C1 segment of cervical spinal cord (tissue), 14 donors: ENCODE measurements at places on chromosomes 1 and 21.

DNA sequence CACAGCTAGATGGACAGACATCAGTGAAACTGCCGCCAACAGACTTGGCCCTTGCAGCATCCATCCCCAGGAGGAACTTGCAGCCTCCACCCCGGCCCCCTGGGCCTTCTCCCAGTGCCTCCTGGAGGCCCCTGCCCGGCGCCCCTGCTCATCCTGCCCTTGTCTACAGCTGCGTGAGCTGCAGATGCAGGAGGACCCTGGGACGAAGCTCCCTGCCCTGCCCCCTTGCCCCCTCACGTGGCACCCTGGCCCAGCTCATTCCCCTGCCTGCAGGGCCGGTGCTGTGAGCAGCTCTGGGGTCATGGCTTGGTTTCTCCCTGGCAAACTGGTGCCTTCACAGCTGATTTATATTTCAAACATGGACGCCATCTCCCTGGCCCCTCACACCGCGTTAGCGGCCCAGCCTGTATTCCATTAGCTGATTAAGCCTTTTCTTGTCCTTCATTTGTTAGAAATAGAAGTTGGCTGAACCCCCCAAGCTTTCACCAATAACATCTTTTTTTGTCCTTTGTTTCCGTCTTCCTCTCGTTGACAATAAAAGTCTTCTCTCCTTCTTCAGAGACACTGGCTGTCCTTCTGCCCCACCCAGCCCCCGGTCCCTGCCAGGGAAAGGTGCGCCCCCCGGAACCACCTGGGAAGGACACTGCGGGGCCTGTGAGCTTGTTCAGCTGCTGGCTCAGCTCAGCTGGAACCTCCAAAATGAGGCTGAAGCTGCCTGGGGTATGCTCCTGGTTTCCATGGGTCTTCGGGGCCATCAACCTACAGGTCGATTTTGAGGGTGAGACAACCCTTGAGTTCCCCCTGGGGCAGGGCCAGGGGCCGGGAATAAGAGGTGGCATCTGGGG is 34.0 kb upstream of the SLC19A1 start:
- no peak for DNase-seq

- DNase-seq, result no peak
Measured at GRCh38 chr1:36479505-36480051, 3.1 kb downstream of the CSF3R start.

GRCh38 chr1:15343729-15344128 is 66.0 kb upstream of the EFHD2 start:
- peak; percentile 11 for DNase-seq

DNA sequence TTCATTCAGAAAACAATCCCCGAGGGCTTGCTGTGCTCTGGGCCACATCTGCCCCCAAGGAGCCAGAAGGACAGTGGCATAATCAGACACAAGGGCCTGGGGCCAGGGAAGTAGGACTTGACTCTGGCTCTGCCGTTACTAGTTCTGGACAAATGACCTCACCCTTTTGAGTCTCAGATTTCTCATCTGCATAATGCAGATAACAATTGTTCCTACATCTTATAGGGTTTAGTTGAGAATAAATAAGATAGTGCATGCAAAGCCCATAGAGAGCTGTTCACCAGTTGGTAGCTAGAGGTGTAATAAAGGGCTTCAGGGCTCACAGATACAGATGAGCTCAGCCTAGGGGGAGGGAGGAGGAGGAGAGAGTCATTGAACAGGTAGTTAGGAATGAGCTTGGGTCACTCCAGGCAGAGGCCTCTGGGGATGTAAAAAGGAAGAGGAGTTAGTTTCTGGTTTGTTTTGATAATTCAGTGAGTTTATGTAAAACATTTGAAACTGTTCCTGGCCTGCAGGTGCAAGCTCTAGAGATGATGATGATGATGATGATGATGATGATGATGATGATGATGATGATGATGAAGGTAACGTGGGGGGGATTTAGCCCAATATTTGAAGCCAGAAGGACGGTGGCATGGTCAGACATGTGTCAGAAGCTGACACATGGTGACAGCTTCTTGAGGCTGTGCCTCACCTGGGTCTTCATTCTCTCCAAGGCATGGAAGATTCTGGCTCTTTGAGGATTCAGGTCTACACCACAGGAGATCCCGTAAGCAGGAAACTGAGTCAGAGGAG is 858 bp downstream of the LACTBL1 start:
- DNase-seq, result no peak

GRCh38 chr21:28953247-28953646 is 39.4 kb downstream of the LTN1 start:
- DNase-seq, result no peak

- DNase-seq, result no peak
Measured at GRCh38 chr1:27000090-27000816, 6.8 kb downstream of the TRNP1 start.

DNA sequence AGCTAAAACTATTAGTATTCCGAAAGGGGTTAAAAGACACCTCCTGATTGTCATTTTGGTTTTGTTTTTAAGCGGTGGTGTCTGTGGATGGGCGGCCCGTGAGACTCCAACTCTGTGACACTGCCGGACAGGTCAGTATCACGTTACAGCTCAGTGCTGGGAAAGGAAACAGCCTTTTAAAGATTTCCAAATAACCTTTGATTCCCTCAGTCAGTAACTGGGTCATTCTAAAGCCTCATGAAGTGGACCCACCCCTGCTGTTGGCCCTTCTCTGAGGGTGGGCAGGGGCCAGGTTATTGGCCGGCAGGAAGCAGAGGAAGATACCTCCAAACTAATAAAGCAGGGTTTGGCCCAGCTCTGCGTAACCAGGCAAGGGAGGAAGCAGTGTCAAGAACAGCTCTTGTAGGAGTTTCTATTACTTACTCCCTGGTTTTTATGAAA is 2.3 kb downstream of the RHOU start:
- no peak for DNase-seq

- no peak for DNase-seq
Measured at GRCh38 chr1:229161740-229162139, 109.2 kb upstream of the RAB4A start.

- DNase-seq, result no peak
Measured at GRCh38 chr1:96492236-96492635, 229.3 kb upstream of the PTBP2 start.

DNA sequence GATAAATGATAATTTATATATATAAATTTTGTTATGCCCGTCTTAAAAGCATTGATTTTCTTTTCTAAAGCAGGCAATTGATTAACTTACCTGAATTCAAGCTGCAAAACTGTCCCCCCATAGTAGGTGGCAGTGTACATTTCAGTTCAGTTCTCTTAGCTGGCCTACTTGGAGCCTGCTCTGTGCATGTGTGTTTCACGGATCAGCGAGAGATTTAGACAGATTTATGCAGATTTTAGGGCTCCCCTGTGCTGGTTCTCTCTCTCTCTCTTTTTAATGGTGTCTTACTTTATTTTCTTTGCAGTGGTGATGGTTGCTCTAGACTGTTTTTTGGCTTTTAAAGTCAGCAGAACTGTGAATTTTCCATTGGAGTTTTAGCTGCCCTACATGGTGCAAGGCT is 30.7 kb downstream of the CLIC4 start:
- no peak for DNase-seq

DNA sequence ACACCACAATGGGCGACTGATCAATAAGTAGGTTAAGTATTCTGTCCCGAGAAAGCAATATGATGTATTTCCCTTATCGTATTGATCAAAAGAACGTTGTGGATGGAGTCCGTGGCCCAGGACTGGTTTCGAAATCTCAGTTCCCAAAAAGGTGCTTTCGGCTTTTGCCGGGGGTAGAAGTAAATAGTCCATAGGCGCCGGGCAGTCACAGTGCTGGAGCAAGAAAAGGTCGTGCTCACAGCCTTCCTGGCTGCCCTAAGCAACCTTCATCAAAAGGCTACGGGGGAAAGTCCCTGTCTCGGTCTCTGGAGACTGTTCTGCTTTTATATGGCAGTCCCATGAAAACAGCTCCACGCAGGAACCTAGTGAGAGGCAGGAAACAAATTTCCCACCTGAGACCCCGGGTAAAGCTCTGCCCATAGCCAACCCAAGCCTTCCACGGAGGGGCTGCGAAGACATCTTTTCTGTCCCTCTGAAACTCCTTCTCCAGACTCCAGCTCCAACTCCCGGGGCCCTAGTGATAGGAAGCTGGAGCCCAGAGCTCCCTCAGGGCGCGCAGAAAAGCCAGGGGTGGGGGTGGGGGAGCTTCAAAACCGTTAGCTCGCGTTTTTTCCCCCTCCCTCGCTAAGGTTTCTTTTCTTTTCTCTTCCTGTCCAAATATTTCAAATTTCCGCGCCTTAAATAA is 7.0 kb downstream of the CDKN2C start:
- peak; percentile 58 for DNase-seq

DNA sequence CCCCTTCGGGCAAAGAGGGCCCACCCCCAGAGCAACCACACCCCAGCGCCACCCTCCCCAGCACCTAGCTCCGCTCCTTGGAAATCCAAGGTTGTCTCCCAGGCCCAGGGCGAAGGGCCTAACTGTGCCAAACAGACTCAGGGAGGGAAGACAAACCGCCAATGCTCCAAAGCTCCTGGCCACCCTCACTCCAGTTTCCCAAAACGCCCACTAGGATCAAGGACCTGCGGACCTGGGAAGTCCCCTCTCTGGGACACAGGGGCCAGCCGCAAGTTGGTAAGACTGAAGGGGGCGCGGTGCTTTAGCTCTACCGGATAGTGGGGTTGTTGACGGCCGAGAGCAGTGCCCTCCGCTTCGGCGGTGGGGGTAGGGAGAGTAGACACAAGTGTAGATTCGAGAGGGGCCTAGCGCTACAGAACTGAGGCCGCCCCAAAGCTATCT is 581 bp downstream of the IRF6 start:
- no peak for DNase-seq

GRCh38 chr1:48470950-48471690 is 884 bp downstream of the SPATA6 start:
- DNase-seq, result no peak

DNA sequence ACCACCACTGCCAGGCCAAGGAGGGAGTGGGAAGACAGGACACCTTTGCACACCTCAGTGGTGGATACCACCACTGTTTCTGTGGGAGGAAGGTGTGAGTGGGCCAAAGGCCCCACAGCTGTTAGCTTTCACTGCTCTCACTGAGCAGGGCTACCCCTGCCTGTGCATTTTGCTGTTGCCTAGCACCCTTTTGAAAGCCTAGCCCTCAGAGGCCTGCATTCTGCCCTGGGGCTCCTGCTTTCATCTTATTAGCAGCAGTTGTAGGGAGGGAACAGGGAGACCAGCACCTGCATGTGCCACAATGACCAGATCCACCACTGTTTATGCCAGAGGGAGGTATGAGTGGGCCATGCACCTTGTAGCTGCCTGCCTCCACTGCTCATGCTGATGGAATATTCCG is 110.9 kb upstream of the C21orf91 start:
- no peak for DNase-seq

DNA sequence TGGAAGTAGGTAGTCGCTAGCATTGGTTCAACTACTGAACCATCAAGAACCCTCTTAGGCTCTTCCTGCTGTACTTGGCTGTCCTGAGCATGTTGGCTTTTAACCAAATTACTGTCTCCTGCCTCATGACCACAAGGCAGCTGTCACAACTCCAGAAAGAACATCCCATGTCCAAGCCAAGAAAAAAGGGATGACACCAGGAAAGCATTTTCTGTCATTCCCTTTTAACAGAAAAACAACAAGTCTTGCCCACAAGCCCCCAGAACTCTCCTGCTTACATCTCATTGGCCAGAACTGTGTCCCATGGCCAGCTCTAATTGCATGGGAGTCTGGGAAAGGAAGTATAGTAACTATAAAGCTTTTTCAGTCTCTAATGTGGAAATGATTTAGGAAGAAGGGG is 2.4 kb upstream of the RNU5D-1 start:
- DNase-seq, result no peak

GRCh38 chr21:35350965-35351364 is 301.9 kb upstream of the RUNX1 start:
- DNase-seq, result no peak

- DNase-seq, result no peak
Measured at GRCh38 chr1:71462247-71462646, 381.4 kb upstream of the ZRANB2 start.

GRCh38 chr1:230286166-230286889 is 139.8 kb downstream of the PGBD5 start:
- no peak for DNase-seq

DNA sequence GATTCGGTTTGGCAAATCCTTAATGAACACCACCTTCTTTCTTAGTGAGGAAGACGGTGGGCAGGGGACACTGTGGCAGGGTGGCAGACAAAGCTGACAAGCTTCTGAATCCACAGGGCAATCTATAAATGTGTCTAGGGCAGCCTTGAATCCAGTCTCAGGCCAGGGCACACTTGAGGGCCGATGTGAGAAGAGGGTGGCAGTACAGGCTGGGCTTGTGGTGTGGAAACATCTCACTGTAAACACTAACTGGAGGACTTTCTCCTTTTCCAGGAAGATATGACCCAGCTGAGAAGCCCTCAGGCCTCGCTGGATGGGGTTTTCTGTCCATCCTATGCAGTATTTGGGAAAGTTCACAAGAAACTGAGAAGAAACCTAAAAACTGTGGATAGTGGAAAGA is 46.5 kb downstream of the PKP1 start:
- no peak for DNase-seq

GRCh38 chr1:111735858-111736544 is 3.2 kb downstream of the INKA2 start:
- DNase-seq, result no peak

DNA sequence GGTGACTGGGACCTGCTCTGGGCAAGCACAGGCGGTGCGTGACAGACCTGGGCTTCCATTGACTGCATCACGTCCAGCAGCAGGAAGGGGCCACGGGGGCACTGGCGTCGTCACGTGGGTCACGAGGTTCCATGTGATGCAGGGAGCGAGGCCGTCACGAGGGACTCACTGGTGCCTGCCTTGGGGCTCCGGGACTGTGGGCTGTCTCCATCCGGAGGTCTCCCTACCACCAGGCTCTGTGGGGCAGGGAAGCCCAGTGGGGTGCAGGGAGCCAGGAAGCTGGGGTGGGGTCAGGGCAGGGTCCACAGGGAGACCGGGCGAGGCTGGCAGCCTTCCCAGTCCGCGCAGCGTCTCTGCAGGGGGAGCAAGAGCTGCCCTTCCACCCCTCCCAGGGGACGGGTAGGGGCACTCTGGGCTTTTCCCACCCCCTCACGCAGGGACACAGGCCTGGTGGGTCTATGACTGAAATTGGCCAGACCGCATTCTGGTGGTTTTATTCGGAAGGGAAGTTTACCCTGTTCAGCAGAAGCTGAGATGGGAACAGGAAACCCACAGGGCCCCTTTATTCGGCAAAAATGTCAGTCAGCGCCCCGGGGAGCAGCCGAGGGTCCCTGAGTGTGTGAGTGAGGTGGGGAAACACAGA is 416 bp upstream of the TNFRSF14 start:
- DNase-seq, result peak; percentile 59

DNA sequence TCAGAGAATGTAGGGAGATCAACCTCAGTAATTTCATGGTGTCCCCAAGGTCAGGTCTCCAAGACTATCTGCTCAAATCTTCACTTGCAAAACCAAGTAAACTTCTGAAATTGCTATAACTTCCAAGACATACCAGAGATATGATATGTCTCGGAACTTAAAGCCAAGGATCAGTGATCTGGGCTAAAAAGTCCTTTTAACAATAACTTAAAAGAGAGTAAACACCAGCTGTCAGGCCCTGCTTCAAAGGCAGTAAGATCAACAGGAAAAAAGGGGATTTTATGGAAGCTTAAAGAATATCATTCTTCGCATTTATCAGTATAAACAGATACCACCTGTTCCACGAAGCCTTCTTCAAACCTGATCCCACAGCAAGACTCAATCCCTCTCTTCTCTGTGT is 13.7 kb downstream of the UBR4 start:
- DNase-seq, result no peak
